Inflammatory macrophage (primary cell): ENCODE measurements at places on chromosomes 12 and 14.
A peak's percentile ranks its signal among the peaks of the same experiment; 100 is the strongest.

DNA sequence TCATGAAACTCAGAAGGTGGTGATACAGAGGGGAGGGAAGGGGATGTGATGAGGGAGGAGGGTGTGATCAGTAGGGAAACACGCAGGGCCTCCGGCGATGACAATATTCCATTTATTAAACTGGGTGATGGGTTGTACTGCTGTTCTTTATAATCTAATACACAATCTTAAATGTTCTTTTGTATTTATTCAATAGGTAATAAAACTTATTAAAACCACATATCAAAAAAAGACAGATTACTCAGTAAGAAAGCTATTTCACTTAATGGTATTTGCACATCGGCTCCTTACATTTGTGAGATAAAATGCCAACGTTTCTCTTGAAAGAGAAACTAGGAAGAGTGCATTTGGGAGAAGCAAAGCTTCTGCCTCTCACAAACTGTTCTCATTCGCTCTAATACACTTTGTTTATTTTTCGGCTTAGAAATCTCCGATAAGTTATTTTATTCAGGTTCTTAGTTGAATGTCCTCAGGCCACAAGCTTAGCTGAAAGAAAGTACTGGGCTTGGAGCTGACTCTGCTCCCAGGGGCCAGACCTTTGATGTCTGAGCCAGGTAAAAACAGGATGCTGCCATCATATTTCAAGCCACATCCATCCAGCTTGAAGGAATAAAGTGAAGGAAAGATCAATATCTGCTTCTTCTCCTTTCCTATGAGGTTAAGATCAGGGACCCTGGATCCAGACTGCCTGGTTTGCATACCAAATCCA, 17.5 kb downstream of the STON2 start:
- DNase-seq, result no peak

DNA sequence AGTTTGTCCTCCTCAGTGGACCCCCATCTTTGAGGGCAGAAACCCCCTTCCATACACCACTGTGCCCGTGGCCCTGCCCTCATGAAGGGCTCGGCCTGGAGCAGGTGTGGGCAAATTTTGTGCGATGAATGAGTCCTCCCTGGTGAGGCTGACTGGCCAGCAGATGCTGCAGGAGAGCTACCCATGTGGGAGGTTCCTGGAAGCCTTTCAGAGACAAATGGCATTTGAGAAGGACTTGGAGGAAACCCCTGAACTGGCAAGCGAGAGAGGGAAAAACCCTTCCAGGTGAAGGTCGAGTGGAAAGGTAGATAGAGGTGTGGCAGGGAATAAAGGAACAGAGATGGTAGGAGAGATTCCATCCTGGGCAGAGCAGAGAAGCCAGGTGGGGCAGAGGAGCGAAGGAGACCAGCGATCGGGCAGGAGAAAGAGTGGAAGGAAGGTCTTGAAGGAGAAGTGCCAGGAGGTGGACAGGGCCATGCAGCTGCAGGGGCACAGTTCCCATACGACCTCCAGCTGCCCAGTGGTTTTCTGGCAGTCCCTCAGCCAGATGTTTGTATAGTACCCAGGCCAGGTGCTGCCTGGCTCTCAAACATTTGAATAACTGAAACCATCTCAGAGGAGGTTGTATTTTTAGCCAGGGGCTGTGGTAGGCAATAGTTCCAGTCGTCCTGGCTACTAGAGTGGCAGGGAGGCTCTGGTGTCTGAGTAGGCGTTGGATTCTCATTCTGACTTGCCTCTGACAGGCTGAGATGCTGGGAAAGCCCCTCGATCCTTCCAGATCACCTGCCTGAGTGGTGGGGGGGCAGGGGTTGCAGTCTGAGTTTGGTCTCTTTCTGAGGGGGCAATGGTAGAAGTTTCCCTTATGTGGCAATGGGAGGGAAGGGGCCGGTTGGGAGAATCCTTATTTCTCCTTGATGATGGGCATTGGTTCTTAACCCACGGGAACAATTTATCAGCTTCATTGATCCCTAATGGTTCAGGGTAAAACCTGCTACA, 40.1 kb downstream of the FBXL14 start:
- DNase-seq, result no peak

GRCh38 chr14:76484355-76484754, 108.4 kb downstream of the ESRRB start:
- DNase-seq, result no peak

- DNase-seq, result no peak
Observed at GRCh38 chr12:105590571-105590970, 260.1 kb downstream of the C12orf75 start.

DNA sequence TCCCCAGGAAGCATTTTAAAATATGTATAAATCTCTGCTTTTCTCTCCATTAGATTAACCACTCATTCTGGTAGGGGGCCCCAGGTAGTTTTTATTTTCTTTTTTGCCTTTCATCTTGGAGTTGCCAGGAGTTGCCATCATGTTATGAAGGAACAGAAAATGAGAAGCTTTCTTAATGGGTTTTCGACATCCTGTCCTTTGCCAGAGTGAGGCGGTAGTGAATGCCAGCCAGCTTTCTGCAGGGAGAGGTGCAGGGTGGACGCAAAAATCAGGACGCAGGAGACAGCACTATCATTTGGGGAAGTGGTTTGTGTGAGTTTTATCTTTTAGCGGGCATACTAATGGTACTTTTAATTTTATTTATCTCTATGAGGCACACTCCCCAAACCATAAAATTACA, 1.7 kb downstream of the RASSF8 start:
- DNase-seq, result peak; percentile 59

GRCh38 chr12:89225808-89226411, 126.4 kb downstream of the DUSP6 start:
- DNase-seq, result peak; percentile 28

GRCh38 chr12:98618952-98619351, 25.5 kb downstream of the SLC25A3 start:
- peak; percentile 97 for DNase-seq

- DNase-seq, result no peak
Observed at GRCh38 chr14:32251530-32251929, 48.5 kb upstream of the RNU6-8 start.

DNA sequence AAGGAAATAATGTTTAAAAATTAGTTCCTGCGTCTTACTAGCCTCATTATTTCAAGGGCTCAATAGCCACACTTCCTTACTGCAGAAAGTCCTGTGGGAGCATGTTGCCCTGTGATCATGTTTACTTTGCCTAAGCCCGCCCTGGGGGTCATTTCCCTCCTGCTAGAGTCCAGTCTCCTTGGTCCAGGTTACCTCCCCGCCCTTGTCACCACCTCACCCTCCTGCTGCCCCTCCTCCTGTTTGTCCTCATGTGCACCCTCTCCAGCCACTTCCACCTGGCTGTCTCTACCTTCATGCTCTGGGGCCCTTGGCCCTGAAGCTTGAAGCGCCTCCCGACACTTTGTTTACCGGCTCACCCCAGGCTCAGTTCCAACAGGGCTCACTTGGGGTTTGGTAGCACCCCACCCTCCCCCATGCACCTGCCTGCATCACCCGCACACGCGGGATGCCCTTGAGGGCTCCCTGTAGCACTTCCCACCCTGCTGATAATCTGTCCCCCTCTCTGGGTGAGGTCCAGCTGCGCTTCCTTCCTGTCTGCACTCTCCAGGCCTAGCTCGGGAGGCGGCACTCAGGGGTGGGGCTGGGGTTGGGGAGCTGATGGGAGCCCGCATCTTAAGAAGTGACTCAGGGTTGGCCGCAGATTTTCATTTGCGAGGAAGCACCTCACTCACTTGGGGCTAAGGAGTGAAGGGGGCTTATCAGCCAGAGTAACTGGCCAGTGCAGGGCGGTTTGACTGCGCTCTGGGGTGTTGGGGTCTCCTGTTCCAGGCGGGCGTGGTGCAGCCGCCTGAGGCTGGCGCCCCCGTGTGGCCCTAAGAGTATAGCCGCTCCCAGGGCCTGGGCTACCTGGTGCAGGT, 40.1 kb downstream of the SMIM41 start:
- peak; percentile 22 for DNase-seq

DNA sequence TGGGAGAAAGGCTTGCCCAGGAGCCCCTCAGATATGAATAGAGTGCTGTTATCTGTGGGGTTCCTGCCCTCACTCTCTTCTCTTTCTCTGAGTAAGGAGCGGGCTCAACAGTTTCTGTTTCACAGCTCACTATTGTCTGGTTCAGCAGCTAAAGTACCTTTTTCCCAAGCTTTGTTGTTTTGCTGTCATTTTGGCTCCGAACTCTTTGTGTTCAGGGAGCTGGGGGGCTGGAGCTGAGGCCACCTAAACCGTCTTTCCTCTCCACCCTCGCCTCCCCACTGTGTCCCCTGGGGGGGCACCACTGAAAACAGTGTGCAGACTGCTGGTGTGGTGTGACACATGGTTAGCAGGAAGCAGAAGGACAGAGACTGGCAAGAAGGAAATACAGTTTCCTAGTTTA, 51.4 kb downstream of the FBXW8 start:
- DNase-seq, result no peak

GRCh38 chr14:96407935-96408570, 16.1 kb downstream of the AK7 start:
- DNase-seq, result no peak

DNA sequence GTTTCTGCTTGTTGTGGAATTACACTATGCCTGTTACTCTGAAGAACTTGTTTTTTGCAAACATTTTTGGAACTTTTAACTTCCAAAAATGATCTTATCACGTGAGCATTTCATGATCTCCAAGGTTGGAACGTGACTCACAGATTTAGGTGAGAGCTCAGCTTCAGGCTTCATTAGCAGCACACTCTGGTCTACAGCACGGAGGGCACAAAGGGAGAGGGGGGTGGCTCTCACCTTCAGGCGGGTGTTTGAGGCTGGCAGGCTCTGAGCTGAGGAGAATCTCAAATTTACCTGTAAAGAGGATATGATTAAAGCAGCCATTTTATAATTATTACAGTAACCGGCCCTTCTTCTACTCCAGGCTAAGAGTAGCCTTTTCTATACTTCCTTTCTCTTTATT, 45.3 kb upstream of the PZP start:
- no peak for DNase-seq
